Naive thymus-derived CD4-positive, alpha-beta T cell (primary cell): ENCODE measurements at places on chromosomes 7 and 10. TPM values are rescaled to one million over a fixed set of nuclear protein-coding genes. Genes with fewer than 3 reads are reported as not detected.

DNA sequence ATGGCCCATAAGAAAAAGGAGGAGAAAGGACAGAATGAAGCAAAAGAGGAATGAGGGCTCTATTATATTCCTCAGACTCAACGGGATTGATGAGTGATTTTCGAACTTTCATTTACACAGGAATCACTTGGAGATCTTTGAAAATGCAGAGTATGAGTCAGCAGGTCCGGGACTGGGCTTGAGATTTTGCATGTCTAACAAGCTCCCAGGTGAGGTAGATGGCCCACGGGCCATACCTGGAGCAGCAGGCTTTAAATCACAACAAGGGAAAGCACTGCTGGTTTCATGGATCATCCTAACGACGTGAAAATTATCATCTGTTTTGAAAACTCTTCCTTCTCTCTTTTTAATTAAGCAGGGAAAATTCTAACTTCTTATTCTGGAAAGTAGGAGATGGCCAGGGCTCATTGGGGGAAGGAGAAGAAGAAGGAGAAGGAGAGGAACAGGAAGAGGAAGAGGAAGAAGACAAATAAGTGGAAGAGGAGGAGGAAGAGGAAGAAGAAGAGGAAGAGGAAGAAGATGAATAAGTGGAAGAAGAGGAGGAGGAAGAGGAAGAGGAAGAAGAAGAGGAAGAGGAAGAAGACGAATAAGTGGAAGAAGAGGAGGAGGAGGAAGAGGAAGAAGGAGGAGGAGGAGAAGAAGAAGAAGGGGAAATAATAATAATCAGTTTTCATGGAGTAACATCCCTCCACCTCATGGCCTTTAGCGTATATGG, 3.8 kb upstream of the SDK1 start:
- peaks cover 5% of the 10 kb centered on the region for H3K4me1 ChIP-seq
- H3K27me3 ChIP-seq: no peaks in the 10 kb centered on the region
- no peak overlapping the region for H3K4me3 ChIP-seq
- DNase-seq: no peak

DNA sequence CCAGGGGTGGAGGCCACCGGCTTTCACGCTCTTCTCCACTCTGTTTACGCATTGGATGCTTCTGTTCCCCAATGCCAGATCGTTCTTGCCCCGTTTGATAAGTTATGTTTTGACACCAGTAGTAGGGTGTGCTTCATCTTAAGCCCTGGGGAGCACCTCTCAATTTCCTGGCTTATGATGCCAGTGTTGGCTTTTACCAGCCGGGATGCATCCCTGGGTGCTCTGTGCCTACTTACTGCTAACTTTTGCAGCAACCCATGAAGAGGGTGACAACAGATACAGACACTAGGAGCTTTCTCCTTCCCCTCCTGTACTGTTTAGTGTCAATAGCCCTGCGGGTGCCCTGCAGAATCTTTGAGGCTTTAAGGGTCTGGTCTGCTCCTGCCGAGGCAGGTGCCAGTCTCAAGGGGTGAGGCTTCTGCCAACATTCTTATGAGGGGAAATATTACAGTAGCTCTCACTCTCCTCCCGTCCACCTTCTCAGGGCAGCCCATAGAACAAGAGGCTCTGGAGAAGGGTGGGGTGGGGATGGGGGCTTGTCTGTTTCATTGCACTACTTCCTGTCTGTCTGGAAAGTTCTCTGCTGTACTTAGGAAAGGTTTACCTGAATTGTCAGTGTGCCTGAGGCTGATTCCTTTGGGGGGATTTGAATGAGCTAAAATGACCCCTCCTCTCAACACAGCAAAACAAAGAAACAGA, 23.3 kb downstream of the ADCY1 start:
- no peak for DNase-seq
- H3K27me3 ChIP-seq: no peaks in the 10 kb centered on the region
- H3K27ac ChIP-seq: no peak overlapping the region
- no peaks in the 10 kb centered on the region for H3K4me1 ChIP-seq
- no peaks in the 10 kb centered on the region for H3K36me3 ChIP-seq

DNA sequence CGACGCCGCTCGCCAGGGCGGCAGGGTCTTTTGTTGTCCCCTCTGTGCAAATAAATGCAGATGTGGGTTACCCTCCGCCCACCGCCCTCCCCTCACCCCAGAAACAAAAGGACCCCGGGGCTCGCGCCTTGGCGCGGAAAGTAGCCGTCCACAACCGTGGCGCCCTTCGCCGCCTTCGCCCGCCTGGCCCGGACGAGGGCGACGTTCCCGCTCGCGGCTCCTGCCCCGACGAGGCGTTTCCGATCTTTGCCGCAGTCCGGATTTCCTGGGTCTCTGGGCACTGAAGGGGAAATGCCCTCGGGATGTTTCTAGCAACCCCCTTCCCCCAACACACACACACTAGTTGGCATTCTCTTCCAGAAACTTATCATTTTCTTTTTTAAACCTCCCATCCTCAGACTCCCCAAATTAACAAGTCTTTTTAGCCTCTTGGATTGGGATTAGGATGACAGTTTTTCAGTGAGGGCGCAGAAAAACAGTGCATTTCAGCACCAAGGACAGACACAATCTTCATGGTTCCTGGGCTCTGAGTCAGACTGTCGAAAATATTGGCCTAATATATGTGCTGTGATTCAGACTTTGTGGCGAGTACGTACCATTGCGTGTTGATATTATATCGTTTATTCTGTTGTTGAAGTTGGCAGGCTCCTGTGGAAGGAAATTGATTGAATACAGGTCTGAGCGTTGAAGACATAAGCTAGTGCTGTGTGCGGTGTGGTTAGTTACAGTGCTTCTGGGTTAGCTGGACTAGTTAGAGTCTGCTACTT, 771 bp downstream of the PHYHIPL start:
- no peaks in the 10 kb centered on the region for H3K27me3 ChIP-seq
- no peaks in the 10 kb centered on the region for H3K4me1 ChIP-seq
- no peak overlapping the region for H3K27ac ChIP-seq
- H3K36me3 ChIP-seq: no peaks in the 10 kb centered on the region
- H3K4me3 ChIP-seq: no peak overlapping the region
- DNase-seq: no peak

- H3K4me1 ChIP-seq: no peaks in the 10 kb centered on the region
- no peak overlapping the region for H3K27ac ChIP-seq
- H3K36me3 ChIP-seq: no peaks in the 10 kb centered on the region
- H3K27me3 ChIP-seq: no peaks in the 10 kb centered on the region
- DNase-seq: no peak
Observed at GRCh38 chr10:119024882-119025281, 4.6 kb upstream of the NANOS1 start.

The GNAI1 gene
- 3.4 TPM for total RNA-seq

The TMEM236 gene
- 0.05 TPM in 1 of 2 replicates, not detected in the other for total RNA-seq

The NUTM2D gene
- total RNA-seq: 6.4 TPM

The KCNMA1 gene
- total RNA-seq: not detected

The LRRC18 gene
- not detected for total RNA-seq
